ENCODE measurements at places on chromosomes 7 and 10. TPM values are rescaled to one million over a fixed set of nuclear protein-coding genes. Genes with fewer than 3 reads are reported as not detected.

DNA sequence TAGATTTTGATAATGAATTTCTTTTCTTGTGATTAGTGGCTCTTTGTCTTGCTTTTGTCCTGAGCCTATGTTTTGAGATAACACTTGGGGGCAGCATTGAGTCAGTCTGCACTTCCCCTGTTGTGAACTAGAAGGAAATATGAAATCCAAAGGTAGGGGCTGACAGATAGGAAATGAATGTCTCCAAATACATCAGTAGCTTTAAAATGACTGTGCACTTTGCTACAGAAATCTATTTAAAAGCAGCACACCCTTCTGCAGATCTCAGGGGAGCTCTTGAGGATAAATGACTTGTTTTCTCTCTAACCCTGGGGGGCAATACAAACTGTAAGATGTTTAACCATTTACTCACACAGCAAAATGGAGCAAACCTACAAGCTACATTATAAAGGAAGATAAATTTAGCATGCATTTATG lies 176.0 kb upstream of the MYO3A start:
- no peak overlapping the region for H3K4me3 ChIP-seq
- no peak overlapping the region for H3K27ac ChIP-seq
- DNase-seq, result no peak
- no peaks in the 10 kb centered on the region for H3K27me3 ChIP-seq

The TDRD1 gene
- 1.2 TPM for total RNA-seq

The RHOBTB1 gene
- 9.4 TPM for total RNA-seq

GRCh38 chr7:87083865-87084519 lies 24.5 kb upstream of the ELAPOR2 start:
- no peak for DNase-seq
- H3K4me3 ChIP-seq, result no peak overlapping the region
- no peak overlapping the region for H3K27ac ChIP-seq
- no peaks in the 10 kb centered on the region for H3K36me3 ChIP-seq
- H3K27me3 ChIP-seq, result no peaks in the 10 kb centered on the region

The NAT16 gene
- total RNA-seq, result not detected

The ELN gene
- 20.3 TPM for total RNA-seq

GRCh38 chr7:117672453-117672852 lies 192.6 kb downstream of the CFTR start:
- no peaks in the 10 kb centered on the region for H3K4me1 ChIP-seq
- no peak for DNase-seq
- H3K36me3 ChIP-seq, result no peaks in the 10 kb centered on the region
- no peaks in the 10 kb centered on the region for H3K27me3 ChIP-seq

The SORCS1 gene
- 1.8 TPM for total RNA-seq

All from ovary (tissue), 10 donors.